ENCODE measurements at places on chromosomes 11 and 22. TPM values are rescaled to one million over a fixed set of nuclear protein-coding genes. Genes with fewer than 3 reads are reported as not detected.

DNA sequence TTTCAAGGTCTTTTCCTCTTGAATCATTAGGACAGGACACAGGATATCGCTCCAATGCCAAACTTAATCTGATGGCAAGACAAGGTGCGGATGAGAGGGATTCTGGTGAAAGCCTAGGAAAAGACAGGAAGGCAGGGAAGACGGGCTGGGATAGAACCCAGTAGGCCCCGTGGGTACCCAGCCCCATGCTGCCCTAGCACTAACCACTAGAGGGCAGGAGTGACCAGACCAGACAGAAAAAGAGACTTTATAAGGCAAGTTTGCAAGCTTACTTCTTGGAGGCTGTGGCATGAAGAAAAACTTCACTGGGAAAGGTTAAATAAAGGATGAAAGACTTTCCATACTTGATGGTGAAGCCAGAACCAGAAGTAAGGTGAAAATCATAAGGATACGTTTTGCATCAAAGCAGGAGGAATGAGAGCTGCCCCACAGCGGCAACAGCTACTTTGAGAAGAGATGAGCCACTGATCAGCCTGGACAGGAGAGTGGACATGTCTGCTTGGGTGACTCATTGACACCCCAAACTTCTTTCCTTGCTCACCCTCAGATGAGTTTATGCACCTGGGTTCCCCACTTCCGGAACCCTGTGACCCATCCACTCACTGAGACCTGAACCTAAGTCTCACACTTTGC, 39.8 kb downstream of the SYN3 start:
- no peaks in the 10 kb centered on the region for H3K36me3 ChIP-seq
- no peak overlapping the region for H3K27ac ChIP-seq
- peak; percentile 57 for DNase-seq
- H3K4me3 ChIP-seq = no peak overlapping the region
- H3K4me1 ChIP-seq = peaks cover 14% of the 10 kb centered on the region

SPON1 gene
- not detected for total RNA-seq

- H3K27me3 ChIP-seq = no peaks in the 10 kb centered on the region
- no peak for DNase-seq
- H3K4me1 ChIP-seq = no peaks in the 10 kb centered on the region
- H3K27ac ChIP-seq = no peak overlapping the region
These were observed 7.4 kb downstream of the SCARF2 start for GRCh38 chr22:20430101-20430719.

BCO2 gene
- 0.93 TPM for total RNA-seq

PRG3 gene
- not detected for total RNA-seq

- H3K27ac ChIP-seq = no peak overlapping the region
- peaks cover 23% of the 10 kb centered on the region for H3K4me1 ChIP-seq
- peak overlapping the region; percentile 24 for H3K4me3 ChIP-seq
- H3K27me3 ChIP-seq = no peaks in the 10 kb centered on the region
- H3K36me3 ChIP-seq = no peaks in the 10 kb centered on the region
- peak; percentile 91 for DNase-seq
These were observed 13.3 kb downstream of the CREB3L1 start for GRCh38 chr11:46290598-46291309.

SLC6A5 gene
- not detected for total RNA-seq

DNA sequence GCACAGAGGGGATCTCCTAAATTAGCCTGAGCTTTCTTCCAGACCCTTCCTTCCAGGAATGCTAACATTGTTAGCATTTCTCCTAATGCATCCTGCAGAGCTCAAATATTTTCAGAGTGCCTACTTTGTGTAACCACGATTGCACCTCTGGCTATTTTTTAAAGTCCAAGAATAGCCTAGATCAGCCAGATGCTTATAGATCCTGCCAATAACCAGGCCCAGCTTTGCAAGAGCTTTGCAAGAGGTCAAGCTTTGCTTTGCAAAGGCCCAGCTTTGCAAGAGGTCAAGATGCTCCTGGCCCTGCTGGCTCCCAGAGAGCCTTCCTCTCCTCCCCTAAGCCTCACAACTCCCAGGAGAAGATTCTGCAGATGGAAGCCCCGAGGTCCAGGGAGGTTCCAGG, 491.9 kb downstream of the MN1 start:
- H3K27me3 ChIP-seq = peaks cover 14% of the 10 kb centered on the region
- no peaks in the 10 kb centered on the region for H3K4me1 ChIP-seq
- H3K36me3 ChIP-seq = no peaks in the 10 kb centered on the region
- DNase-seq = no peak
- no peak overlapping the region for H3K27ac ChIP-seq

GRCh38 chr11:121482231-121483129, 29.7 kb upstream of the SORL1-AS1 start:
- H3K4me3 ChIP-seq = no peak overlapping the region
- H3K27me3 ChIP-seq = no peaks in the 10 kb centered on the region
- peaks cover 9% of the 10 kb centered on the region for H3K36me3 ChIP-seq
- no peak for DNase-seq
- peak overlapping the region; percentile 7 for H3K27ac ChIP-seq

GRCh38 chr11:129427376-129427775, 51.7 kb downstream of the BARX2 start:
- no peak overlapping the region for H3K4me3 ChIP-seq
- H3K27me3 ChIP-seq = peaks cover 29% of the 10 kb centered on the region
- H3K4me1 ChIP-seq = no peaks in the 10 kb centered on the region
- no peaks in the 10 kb centered on the region for H3K36me3 ChIP-seq

PGA5 gene
- total RNA-seq = not detected

- no peak overlapping the region for H3K27ac ChIP-seq
- H3K36me3 ChIP-seq = no peaks in the 10 kb centered on the region
- H3K4me3 ChIP-seq = no peak overlapping the region
- H3K27me3 ChIP-seq = no peaks in the 10 kb centered on the region
- peak; percentile 77 for DNase-seq
These were observed 4.4 kb upstream of the PRR5 start for GRCh38 chr22:44697423-44698141.

DNA sequence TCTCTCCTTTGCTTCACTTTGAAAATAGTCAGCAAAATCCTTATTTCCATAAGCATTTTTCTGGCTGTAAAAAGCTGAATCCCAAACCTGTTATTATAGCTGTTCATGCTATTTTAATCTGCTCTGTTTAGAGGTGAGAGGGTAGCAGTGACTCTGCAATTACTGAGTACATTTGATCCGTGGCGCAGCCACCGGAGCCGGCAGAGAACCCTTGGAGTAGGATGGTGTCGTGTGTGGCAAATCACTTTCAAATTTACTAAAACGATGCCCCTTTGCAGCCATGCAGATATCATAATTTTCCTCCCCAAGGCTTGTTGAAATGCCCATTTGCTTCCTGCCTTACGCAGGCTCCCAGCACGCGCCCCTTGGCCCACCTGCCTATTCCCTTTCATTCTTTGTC, 69.6 kb downstream of the ZBTB16 start:
- no peak overlapping the region for H3K4me3 ChIP-seq
- DNase-seq = no peak
- peaks cover 100% of the 10 kb centered on the region for H3K36me3 ChIP-seq

DDI1 gene
- total RNA-seq = not detected

SAMM50 gene
- total RNA-seq = 29.5 TPM

CARNS1 gene
- not detected for total RNA-seq

DNA sequence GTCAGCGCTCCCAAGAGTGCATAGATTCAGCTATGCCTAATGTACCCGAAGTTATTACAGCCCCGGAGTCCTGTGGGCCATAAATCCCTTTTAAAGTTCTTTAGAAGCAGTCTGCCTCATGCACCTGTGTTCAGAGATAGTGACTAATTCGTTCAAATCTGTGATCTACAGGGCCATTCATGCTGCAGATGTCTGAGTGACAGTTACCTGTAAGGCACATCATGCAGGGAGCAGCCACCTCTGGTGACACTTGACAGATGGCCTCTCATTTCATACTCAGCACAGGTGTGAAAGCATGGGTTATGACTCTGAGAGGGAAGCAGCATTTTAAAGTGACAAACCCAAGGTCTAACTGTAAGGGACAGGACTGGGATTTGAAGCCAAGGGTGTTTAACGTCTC, 2.4 kb upstream of the E2F8 start:
- H3K4me1 ChIP-seq = peaks cover 18% of the 10 kb centered on the region
- no peak overlapping the region for H3K27ac ChIP-seq
- no peaks in the 10 kb centered on the region for H3K27me3 ChIP-seq
- DNase-seq = no peak
- H3K4me3 ChIP-seq = peak overlapping the region; percentile 23

- no peak for DNase-seq
- H3K27me3 ChIP-seq = no peaks in the 10 kb centered on the region
These were observed 19.6 kb downstream of the BRD1 start for GRCh38 chr22:49807780-49808708.
